Stimulated activated CD8-positive, alpha-beta memory T cell treated with anti-CD3 and anti-CD28 coated beads, Interleukin-4, amount 100 ng/mL, for 4 hours (primary cell): ENCODE measurements at places on chromosomes 12 and 14.

GRCh38 chr14:91243074-91243471, 1.4 kb downstream of the GPR68 start:
- no peak for DNase-seq

- DNase-seq, result no peak
These were observed 23.0 kb upstream of the GPR132 start for GRCh38 chr14:105087963-105088811.

GRCh38 chr12:58384196-58384595, 442.8 kb downstream of the ATP23 start:
- no peak for DNase-seq

DNA sequence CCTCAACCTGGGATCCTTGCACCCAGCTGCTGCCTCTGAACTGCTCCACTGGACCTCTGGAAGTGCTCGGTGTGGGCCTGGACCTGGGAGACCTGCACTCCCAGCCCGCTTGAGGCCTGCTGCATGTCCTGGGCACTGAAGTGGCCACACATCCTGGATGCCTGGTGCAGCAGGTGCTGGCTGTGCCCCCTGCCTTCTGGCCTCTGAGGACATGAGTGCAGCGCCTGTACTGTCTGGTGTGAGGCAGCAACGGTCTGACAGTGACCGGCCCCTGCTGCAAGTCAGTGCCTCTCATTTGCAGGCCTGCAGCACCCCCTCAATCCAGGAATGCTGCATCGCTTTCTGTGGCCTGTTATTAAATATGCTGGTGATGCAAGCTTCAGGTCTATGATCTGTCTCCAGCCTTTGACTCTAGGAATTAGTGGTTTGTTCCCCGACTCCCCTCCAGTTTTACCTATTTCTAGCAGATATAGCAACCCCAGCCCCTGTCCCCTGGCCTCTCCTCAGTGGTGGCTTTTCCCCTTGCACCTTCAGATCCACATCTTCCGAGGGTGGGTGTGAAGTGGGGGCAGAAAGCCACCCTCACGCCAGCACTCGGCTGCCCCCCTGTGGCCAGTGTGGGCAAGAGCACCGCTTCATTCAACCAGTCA, 3.6 kb downstream of the SMIM41 start:
- peak; percentile 48 for DNase-seq

DNA sequence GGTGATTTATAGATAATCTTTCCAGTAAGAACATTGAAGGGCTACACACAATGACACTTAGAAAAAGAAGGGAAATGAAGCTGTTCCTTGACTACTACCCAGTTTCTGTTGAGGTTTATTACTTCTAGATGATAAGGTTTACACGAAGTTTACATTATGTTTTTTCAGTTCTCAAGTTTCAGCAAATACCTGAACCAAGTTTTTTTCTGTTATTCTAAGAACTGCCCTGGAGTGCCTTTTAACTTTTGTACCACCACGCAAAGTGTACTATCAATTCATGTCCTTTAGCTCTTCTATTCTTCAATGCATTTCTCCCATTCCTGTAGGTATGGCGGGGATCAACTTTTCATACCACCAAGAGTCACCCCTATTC, 5.8 kb downstream of the FBXL14 start:
- no peak for DNase-seq

- DNase-seq, result no peak
These were observed 907.5 kb upstream of the ATXN7L3B start for GRCh38 chr12:73629893-73630831.

- no peak for DNase-seq
These were observed 86.3 kb upstream of the USP44 start for GRCh38 chr12:95637471-95638155.

- no peak for DNase-seq
These were observed 9.9 kb downstream of the TBK1 start for GRCh38 chr12:64461634-64462414.
